Hematopoietic multipotent progenitor cell treated with erythropoietin and hydrocortisone succinate and interleukin-3 and kit ligand, for 8 days (in vitro differentiated cells): ENCODE measurements at places on chromosomes 7 and 10.
A peak's percentile ranks its signal among the peaks of the same experiment; 100 is the strongest.

GRCh38 chr7:24199978-24200377 is 84.0 kb upstream of the NPY start:
- peak; percentile 1 for DNase-seq

GRCh38 chr7:77917500-77918262 is 119.1 kb downstream of the PHTF2 start:
- no peak for DNase-seq

DNA sequence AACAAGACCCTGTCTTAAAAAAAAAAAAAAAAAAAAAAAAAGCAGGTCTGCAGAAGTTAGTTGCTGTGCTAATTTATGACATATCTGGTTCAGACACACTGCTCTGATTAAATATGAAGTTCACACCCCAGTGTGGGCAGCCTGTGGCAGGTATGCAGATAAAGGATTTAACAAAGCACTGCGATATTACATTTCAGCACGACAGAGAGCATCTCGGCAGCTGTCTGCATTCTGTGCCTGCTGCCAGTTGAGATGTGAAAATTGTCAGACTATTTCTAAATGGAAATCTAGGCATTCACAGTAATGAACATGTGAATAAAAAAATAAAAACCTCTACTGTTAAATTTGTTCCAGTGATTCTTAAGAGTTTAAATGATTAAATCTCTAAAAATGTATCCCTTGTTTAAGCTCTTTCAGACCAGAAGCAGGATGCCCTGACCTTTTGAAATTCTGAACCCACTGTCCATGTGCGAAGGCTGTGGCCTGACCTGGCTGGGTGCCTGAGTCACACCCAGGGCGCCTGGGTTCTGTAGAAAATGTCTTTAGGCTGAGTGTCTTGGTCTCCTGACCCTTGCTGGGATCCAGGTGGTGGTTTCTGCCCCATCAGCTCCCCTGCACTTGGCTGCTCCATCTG is 272.9 kb downstream of the WDR37 start:
- no peak for DNase-seq

GRCh38 chr10:1529806-1530413 is 207.4 kb downstream of the ADARB2 start:
- DNase-seq: no peak

DNA sequence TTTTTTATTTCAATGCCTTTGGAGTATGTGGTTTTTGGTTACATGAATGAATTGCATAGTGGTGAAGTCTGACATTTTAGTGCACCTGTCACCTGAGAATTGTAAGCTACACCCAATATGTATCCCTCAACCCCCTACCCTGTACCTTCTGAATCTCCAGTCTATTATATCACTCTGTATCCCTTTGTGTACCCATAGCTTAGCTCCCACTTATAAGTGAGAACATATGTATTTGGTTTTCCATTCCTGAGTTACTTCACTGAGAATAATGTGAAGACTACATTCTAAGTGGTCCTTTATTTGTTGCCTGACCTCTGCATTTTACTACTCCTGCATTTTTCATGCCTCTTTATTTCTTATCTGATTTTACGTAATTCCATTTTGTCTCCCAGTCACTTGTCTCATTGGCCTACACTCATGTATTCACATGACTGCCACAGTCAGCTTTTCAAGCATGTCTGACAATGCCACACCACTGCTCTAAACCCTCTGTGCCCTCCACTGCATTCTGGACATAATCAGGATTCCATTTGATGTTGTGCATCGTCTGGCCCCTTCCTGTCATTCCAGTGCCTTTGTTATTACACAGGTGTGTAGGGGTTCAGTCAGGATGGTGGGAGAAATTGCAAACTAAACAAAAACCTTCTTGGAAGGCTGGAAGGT is 1325.5 kb downstream of the XPNPEP1 start:
- DNase-seq: no peak

DNA sequence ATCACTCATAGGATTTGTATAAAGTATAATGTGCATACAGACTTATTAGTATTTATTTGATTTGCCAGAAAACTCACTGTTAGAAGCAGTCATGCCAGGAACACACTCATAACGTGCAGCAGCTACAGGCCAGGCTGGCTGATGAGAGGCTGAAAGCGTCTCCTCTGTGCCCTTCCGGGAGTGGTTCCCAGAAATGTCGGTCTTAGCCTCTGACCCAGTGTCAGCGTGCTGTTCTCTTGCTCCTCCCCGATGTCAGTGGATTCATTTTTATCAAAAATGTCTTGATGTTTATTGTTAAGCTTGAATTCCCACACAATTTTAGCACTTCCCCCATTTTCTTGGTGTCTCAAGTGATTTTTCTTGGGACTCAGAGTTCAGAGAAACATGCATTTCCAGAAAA is 33.3 kb upstream of the GARS1 start:
- DNase-seq: no peak

DNA sequence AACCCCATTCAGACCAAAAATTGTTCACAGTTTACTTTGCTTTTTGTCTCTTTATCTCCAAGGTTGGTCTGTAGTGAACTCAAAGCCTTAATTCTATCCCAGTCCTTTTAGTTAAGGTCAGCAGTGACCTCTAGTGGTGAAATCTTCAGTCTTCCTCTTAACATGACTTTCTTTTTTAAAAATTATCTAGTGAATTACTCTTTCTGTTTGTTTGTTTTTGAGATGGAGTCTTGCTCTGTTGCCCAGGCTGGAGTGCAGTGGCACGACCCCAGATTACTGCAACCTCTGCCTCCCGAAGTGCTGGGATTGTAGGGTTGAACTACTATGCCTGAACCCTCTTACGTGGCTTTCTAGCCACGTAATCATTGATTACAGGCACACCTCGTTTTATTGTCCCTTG is 25.0 kb downstream of the ZNF487 start:
- peak; percentile 91 for DNase-seq
